ENCODE measurements at places on chromosomes 1 and 21.
A peak's percentile ranks its signal among the peaks of the same experiment; 100 is the strongest.

DNA sequence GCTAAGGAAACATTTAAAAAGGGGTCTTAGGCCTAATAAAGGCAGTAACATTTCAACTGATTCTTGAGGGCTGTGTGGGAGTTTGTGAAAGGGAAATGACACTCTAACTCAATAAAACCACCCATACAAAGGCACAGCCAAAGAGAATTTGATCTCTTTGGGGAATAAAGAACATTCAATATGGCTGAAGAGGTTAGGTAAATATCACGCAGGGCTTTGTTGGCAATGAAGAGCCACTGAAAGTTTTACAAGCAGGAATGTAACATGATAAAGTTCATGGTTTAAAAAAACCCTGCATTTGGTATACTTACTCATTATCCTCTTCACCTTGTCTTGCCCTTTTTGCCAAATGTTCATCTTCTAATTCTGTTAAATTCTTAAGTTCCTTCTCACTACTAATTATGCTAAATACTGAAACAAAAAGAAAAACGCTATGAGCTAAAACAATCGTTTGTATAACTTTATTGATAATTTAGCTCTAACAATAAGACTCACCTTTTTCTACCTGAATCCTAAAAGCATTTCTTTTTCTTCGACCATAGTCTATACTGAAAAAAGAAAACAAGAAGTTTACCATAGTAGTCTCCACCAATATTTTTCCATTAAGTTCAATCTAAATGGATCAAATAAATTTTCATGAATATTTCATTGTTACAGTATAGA, 12.5 kb downstream of the NVL start:
- no peak for DNase-seq

DNA sequence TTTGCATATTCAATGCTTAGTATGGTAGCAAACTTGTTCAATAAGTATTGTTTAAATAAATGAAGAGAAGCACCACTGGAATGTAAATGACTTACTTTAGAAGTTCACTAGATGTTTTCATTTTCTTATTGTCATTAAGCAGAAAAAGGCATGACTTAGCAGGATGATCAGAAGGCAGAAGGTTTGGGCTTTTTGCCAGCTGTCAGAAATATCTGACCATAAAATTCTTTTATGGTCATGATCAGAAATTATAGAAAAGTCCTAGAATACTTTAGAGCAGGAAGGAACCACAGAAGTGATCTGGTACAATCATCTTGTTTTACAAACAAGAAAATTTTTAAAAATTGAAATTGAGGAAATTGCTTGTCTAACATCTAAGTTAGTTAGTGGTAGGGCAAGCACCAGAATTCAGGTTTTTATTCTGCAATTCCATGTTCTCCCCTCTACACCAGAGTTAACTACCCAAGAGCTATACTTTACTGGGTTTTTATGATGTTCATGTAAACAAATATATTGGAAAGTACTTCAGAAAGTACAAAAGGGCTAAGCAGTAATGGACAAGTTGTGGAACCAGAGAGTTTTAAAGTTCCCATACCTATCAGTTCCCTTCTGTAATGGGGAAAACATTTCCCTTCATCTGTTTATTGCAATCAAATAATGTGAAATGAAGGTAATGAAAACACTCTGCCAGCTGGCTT, 10.1 kb downstream of the FMO5 start:
- DNase-seq, result no peak

GRCh38 chr1:160217481-160218051, 12.4 kb downstream of the PEA15 start:
- no peak for DNase-seq

- no peak for DNase-seq
Observed at GRCh38 chr1:25432749-25433388, 2.2 kb downstream of the MACO1 start.

DNA sequence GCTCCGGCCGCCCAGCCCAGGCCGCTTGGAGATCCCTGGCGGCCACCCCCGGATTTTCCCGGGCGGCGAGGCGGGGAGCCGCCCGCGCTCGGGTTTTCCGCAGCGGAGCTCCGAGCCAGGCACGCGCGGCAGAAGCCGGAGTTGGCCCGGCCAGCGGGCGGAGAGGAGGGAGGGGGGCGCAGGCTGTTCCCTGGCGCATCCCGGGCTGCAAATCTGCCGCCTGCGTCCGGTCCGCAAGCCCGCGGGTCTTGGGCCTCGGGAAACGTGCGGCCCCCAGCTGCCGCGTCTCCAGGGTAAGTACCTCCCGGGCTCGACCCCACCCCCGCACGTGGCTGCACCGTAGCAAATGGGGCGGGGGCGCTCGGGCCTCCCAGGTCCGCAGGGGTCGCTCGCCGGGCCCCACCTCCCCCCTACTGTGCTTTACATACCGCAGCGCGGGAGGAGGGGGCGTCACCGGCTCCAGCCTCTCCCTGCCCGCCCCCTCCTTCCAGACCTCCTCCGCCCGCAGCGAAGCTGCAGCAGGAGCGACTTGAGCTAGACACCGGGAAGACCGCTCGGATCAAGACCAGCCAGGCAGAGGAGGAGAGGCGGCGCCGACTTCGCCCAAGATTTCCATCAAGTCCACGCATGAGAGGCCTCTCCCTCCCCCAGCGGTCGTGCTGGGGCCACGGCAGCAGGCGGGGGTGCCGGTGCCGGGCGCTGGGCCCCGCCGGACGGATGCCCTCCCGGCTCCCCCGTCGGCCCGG, 1.6 kb downstream of the TMEM200B start:
- no peak for DNase-seq

DNA sequence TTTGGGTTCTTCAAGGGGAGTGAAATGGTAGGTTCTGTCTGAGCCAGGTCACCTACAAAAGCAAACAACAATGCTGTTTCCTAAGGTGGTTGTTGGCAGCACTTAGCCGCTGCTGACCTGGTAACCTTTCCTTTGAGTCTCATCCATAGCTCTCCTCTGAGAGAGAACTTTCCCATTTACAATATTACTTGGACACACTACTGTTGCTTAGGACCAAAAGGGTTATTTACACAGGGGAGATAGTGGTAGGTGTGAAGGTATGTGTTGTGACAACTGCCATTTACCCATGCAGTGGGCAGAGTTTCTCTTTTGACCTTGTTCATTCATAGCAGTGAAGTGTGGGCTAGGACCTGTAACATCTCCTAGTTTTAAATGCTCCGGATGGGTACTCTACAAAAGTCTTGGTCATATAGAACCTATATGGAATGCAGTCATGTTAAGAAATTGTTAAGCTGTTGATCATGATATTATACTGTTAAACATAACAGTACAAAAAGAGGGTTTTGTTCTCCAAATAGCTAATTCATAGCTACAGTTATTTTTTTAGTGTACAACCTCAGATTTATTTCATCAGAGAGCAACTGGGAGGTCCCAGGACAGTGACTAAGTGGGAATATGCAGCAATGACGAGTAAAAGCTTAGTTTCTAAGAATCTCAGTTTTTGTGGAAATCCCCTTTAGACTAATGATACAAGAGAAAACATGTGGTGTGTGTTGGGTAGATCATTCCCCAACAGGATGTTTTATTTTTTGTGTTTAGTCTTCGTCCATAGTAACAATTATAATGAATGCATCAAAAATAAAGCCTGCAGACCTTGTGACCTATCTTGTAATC, 219.7 kb downstream of the NFIA start:
- DNase-seq, result no peak

DNA sequence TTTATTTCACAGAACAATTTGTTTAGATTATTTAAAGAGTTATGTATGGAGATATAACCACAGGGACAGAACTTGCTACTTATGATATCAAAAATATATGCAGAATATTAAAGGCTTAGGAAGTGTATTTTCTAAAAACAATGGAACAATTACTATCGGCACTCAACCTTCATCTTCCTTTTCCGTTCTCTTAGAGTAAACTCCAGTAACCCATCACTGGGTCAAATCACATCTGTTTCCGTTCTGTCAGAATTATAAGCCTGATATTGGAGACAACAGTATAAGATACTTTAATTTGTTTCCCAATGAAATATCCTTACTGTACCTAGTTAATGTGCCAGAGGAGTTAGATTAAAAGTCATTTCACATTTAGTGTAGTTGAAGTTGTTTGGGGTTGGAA, 32.2 kb downstream of the DTL start:
- no peak for DNase-seq

DNA sequence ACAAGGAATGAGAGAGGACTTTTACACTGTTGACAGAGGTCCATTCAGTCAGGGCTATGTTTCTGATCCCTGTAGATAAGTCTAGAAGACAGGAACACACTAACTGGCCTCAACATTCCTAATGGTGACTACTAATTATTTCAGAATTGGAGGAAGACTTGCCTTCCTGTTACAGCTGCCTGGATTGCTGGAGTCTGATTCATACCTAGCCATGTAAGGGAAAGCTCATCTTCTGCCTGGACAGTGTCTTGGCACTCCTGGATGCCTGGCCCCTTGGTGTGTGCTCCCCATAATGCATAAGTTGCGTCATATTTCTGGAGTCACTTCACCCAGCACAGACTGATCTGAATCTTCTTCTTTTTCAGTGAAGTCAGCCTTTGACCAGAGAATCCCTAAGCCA, 326.0 kb upstream of the RUNX1 start:
- no peak for DNase-seq

- DNase-seq, result no peak
Observed at GRCh38 chr1:9307303-9307702, 14.6 kb downstream of the SPSB1 start.

GRCh38 chr1:32242341-32242851, 4.6 kb upstream of the FAM167B start:
- peak; percentile 63 for DNase-seq

DNA sequence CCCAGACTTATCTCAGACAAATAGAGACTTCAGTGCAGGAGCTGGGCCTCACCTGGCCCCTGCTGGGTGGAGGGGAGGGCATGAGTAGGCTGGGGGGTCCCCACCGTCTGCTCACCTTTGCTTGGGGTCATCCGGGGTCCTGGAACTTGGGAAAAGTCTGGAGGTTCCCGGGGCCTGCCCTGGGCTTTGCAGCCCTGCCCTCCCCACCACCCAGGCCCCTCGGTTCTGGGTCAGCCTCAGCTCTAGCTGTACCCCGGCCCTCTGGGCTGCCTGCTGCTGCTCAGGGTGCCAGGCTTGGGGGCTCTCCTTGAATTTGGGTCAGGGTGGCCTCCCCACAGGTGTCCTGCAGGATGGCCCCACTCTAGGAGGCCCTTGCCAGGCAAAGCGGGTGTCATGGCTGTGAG, 2.4 kb upstream of the TMEM52 start:
- no peak for DNase-seq

DNA sequence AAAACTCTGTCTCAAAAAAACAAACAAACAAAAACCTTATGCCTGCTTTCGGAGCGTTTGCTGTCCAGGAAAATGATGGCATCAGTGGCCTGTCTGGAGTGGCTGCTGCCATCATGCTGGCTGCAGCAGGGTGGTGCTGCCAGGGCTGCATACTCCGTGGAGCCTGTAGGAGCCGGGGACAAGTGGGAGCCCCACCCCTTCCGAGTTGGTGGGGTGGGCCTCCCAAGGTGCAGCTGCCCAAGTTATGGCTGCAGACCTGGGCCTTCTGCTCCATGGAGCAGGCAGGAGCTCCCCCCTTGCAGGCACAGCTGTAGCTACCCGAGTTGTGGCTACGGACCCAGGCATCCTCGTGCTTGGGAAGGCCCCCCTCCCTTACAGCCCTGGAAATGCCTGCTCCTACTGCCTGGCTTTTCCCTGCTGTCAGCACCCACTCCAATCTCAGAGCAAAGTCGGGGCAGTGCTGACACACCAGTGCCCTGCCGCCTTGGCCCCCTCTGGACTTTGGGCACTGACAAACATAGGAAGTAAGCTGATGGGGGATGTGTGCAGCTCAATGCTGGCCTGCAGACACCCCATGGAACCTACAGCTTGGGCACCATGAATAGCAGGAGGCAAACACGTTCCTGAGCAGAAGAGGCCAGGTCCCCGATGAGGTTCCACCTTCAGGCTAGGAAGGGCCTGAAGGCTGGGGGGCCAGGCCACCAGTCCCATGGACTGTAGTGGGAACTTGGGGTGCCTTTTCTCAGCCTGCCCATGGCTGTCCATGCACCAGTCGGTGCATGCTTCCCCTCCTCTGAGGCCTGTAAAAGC, 60.4 kb downstream of the CC2D1B start:
- DNase-seq, result no peak

GRCh38 chr1:244970236-244970743, 105.9 kb upstream of the HNRNPU start:
- peak; percentile 92 for DNase-seq
